DMS79 treated with DMSO at 0.1 percent for 48 hours (cell line): ENCODE measurements at places on chromosomes 7 and 10.

- no peak for DNase-seq
These were observed 189.1 kb downstream of the LRRTM3 start for GRCh38 chr10:67114945-67115344.

- DNase-seq: no peak
These were observed 49.3 kb upstream of the CYP2C9 start for GRCh38 chr10:94889123-94889522.

GRCh38 chr7:108452707-108453106 lies 3.5 kb downstream of the NRCAM start:
- no peak for DNase-seq

GRCh38 chr10:83965473-83965872 lies 173.8 kb upstream of the GHITM start:
- no peak for DNase-seq

DNA sequence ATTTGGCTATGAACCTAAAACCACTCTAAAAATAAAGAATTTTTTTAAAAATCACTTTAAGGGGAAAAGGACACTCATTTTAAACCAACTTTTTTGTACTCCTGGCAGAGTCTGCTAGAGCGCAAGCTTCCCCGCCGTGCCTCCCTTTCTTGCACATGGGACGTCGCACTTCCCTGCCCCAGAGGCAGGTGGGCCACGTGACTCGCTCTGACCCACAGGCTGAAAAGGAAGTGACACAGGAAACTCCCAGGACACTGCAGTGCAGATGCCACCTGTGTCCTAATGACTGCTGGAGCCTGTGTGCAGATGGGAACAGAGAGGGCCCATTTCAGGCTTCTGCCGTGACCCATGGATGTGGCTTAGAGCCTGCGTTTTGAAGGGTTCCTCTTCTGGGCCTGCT lies 142.1 kb upstream of the LANCL2 start:
- DNase-seq: no peak

GRCh38 chr10:110802090-110802489 lies 69.6 kb upstream of the PDCD4 start:
- no peak for DNase-seq

DNA sequence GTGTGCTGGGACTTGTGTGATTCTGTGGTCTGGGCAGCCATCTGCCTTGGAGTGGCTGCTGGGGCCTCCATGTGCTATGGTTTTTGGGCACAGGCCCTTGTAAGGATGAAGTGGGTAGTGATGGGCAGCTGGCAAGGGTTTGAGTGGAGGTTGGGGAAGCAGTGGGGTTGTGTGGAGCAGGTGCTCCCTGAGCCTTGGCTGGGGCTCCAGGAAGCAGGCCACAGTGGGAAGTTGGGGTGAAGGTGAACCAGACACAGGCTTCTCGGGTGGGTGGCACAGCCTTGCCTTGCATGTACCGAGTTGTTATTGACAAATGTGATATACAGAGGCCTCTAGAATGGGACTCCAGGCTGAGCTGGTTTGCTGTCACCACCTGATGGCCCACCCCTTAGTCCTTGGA lies 82.3 kb downstream of the ADCY1 start:
- no peak for DNase-seq

DNA sequence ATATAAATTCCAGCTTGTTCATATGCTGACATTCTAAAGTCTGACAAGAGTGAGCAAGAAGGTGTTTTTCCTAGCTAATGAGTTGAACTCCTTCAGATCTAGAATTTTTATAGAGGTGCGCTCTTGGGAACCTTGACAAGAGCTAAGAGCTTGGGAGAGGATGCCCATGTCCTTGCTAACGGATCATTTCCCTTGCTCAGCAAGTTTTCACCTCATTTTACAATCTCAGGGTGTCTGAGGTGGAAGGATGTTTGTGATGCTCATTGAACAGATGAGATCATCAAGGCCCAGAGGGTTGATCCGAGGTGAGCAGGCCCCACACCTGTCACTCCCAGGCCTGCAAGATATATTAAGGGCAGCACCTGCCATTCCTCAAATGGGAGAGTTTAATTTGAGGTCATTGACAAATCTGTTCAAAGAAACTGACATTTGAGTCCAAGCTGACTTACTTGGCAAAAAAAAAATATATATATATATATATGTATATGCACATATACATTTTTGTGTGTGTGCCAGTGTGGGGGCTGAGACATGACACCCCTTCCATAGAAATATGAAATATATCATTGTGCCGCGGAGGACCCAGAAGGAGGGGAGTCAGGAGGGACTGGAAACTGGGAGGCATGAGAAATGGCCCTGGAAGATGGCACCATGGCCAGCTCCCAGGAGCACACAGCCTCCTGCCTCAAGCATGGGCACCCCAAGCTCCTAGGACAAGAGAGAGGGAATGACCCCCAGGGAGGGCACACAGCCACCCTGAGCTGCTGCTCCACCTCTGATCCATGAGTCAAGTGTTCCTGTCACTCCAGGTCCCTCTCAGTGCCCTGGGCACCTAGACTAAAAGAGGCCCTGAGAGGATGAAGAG lies 17.3 kb upstream of the TMEM72 start:
- no peak for DNase-seq

DNA sequence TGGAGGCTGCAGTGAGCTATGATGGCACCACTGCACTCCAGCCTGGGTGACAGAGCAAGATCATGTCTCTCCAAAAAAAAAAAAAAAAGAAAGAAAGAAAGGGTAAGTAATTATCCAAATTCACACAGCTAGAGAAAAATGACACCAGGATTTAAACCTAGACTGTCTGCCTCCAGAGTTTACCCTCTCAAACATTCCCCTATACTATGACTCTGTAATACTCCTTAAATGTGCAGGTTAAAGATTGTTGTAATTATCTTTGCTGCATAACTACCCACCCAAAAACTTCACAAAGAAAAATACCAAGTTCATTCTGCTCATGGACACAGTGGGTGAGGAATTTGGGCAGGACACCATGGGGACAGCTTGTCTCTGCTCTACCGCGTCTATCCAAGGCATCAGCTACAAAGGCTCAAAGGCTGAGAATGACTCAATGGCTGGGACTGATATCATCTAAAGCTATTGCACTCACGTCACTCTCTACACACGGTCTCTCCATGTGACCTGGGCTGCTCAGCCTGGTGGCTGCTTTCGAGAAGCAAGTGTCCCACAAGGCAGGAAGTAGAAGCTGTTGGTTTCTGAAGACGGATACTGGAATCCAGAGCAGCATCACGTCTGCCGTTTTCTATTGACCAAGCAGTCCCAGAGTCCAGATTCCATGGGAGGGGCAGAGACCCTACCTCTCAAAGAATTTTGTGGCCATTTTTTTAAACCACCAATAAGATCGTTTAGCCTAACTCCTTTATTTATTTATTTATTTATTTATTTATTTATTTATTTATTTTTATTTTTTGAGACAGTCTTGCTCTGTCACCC lies 185.7 kb upstream of the AUTS2 start:
- DNase-seq: no peak

- DNase-seq: peak; percentile 28
These were observed 95.3 kb downstream of the HDAC9 start for GRCh38 chr7:18590744-18591340.

- no peak for DNase-seq
These were observed 109.9 kb downstream of the FANK1 start for GRCh38 chr10:126006264-126006663.
